ENCODE measurements at places on chromosomes 7 and 10.

- peak; percentile 1 for DNase-seq
These were observed 514 bp upstream of the GAD2 start for GRCh38 chr10:26215935-26216584.

- no peak for DNase-seq
These were observed 106.8 kb upstream of the FAM133B start for GRCh38 chr7:92697012-92697411.

DNA sequence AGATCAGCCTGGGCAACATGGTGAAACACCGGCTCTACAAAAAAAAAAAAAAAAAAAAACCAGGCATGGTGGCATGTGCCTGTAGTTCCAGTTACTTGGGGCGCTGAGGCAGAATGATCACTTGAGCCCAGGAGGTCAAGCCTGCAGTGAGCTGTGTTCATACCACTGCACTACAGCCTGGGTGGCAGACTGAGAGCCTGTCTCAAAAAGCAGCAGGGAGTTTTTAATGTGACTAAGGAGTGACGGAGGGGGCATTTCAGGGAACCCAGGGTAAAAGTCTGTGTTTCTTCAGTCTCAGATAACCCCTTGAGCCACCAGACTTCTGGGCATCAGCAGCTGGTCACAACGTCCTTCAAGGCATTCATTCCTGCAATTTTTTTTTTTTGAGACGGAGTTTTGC, 2.2 kb upstream of the C10orf95 start:
- no peak for DNase-seq

GRCh38 chr7:43779045-43779812, 20.7 kb downstream of the BLVRA start:
- no peak for DNase-seq

DNA sequence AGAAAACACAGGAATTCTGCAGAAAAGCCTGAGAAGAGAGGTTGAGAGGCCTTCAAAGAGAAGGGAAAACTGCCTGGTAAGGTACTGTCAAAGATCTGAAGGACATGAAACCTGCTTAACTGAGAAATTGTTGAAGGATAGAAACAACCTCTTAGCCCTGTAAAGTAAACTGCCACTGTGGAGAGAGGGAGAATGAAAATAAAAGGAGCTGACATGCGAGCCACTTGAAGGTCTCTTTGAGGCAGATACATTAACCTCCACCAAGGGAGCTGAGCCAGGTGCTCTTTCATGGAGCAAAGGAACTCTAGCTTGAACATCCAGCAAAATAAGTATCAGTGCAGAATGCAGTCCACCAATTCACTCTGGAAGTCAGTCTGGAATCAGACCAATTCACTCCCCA, 108.8 kb upstream of the FEZF1 start:
- DNase-seq = no peak

DNA sequence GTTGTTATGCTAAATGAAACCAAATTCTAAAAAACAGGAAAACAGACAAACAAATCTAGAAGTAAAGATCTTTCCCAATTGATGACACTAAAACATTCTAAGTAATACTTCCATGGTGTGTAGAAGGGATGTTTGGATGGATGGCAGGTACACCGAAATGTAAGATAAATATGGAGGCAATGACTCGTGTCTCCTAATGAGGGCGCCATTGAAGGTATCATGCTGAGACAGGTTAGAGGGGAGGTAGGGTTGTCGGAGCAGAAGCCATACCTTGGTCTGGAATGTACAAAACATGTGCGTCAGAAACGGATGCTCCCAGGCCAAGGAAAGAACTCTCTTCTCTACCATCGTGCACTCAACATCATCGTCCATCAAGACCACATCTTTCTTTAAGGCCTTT, 101.4 kb downstream of the PRKCQ start:
- DNase-seq = no peak

GRCh38 chr10:74558897-74559296, 267.5 kb upstream of the KAT6B start:
- no peak for DNase-seq

Measured in non-pigmented ciliary epithelial cell (primary cell).